ENCODE measurements at places on chromosomes 5 and 9.

DNA sequence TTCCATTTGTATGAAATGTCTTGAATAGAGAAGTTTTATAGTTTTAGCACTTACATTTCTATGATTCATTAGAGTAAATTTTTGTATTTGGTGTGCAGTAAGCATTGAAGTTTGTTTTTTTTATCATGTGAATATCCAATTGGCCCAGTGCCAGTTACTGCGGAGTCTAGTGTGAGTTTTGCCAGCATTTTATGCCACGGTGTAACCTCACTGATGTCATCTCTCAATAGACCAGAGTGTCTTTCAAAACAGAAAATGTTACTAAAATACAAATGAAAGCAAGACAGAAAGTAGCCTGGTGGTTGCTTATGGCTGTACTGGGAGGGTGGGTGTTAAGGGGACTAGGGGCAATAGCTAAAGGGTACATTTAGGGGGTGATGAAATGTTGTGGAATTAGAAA lies 62.8 kb downstream of the IPPK start:
- DNase-seq = no peak

DNA sequence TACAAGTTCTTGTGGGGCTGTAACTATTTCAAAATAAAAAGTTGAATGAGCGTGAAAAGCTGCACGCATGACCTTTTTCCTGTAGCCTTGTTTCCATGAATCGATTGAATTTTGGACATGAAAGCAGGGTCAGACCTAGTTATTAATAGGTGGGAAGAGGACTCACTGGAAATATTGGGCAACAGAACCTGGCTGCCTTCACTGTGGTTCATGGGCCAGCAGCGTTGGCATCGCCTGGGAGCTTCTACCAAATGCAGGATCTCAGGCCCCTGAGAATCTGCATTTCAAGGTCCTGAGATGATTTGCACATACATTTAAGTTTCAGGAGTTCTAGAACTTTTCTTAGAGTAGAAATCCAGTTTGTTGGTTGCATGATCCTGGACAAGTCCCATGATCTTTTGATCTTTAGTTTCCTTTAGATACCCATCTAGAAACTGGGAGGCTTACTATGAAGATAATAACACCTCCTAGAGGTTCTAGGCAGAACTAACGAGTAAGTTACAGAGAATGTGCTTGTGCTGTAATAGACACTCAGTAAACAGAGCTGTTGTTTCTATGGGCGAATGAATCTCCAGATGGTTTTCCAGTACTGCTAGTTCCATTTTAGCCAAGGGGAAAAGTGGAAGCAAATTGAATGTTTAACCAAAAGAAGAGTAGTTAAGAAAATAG lies 12.4 kb downstream of the ANKRD33B start:
- DNase-seq = no peak

DNA sequence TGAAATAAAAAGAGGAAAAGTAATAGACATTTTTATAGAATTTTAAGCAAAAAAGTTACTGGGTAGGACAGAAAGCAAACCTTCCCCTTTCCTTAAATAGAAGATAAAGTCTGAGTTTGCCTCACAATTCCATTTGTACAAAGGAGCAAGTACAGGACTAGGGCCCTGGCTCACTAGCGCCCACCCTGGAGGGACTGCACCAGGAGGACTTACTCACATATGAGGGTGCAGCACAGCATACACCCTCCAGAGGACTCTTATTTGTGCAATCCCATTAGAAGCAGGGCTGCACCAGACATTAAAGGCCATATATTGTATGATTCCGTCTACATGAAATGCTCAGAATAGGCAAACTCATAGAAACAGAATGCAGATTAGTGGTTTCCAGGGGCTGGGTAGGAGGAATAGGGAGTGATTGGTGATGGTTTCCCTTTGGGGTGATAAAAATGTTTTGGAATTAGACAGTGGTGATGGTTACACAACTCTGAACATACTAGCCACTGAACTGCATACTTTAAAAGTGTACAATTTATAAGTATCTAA lies 4.5 kb downstream of the REEP5 start:
- DNase-seq = no peak

DNA sequence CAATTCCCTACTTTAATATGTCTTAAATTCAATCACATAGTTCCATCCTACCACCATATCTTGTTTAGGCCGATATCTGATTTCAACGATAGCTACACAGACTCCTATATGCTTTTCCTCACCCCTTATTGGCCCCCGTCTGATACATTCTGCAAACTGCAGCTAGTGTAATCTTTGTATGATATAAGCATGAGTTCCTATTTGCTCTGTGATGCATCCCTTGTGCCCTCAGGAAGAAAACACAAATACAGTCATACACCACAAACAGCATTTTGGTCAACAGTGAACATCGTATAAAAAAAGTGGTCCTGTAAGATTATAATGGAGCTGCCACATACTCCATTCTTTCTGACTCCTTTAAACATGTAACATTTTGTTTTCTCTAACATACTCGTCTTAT lies 837.8 kb upstream of the CDH6 start:
- no peak for DNase-seq

- DNase-seq = peak; percentile 63
These were observed at the start of gene F2RL1 for GRCh38 chr5:76818844-76819831. TSS of gene F2RL1 (plus strand) at chr5:76819030. CDS start at chr5:76819183, 153 bp downstream.

GRCh38 chr5:143600396-143601075 lies 197.1 kb upstream of the NR3C1 start:
- DNase-seq = no peak

GRCh38 chr5:76547242-76547890 lies 75.8 kb downstream of the F2RL2 start:
- DNase-seq = peak; percentile 18

- peak; percentile 48 for DNase-seq
These were observed 7.0 kb downstream of the SQSTM1 start for GRCh38 chr5:179827680-179828079.

GRCh38 chr9:78103971-78104433 lies 72.4 kb upstream of the GNAQ start:
- DNase-seq = no peak

GRCh38 chr9:27633764-27634163 lies 60.5 kb upstream of the C9orf72 start:
- DNase-seq = no peak

- no peak for DNase-seq
These were observed 150.5 kb downstream of the ARL15 start for GRCh38 chr5:54159893-54160195.

DNA sequence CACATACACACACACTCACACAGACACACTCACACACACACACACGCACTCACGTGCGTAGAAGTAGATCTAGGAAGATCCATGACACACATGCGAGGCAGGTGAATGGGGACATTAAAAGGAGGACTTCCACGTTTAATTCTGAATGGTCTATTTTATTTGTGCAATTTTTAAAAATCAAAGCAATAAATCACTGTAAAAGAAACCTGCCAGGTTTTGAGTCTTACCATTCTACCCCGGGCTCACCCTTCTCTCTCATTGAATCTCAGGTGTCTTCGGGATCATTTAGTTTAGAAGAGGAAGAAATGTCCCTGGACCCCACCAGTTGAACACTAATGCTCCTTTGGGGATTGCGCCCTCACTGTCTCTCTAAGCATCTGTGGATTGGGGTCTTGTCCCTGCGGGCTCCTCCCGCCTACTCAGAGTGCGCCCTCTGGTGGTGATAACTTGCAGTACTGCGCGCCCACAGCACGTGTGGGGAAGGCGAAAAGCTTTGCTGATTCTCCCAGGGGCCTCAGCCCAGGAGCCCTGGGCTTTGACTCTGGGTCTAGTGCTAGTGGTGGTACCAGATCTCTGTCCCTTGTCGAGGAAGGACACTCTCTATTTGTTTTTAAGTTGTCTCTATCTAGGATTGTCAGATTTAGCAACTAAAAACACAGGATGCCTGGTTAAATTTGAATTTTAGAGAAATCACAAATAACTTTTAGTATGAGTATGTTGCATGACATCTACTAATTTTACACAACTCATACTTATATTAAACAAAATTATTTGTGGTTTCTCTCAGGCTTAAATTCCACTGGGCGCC lies 34.8 kb downstream of the BOD1 start:
- peak; percentile 26 for DNase-seq

DNA sequence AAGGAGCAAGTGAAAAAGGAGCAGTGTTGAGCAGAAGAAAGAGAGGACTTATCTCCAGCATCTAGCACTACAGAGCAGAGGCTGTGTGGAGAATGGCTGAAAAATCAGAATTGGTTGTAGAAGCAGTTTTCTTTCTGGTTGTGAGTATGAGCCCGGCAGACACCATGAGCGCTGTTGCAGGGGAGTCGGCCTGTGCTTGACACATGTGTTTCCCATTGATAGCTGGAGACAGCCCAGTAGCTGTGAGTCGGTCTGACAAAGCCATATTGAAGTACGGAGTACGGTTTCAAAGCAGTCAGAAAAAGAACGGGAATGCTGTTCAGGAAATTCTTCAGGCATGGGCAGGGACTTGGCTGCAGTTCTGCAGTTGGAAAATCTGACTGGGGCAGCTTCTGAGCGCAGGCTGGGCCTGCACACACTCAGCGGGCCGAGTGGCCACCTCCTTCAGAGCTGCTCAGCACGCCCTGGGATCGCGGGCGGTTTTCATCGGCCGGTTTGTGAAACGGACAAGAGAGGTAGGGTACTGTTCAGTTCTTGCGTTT lies at the start of gene SGCD:
Gene SGCD (plus strand): TSS at position 447 of the 542 bp plus-strand sequence.
- DNase-seq = no peak

DNA sequence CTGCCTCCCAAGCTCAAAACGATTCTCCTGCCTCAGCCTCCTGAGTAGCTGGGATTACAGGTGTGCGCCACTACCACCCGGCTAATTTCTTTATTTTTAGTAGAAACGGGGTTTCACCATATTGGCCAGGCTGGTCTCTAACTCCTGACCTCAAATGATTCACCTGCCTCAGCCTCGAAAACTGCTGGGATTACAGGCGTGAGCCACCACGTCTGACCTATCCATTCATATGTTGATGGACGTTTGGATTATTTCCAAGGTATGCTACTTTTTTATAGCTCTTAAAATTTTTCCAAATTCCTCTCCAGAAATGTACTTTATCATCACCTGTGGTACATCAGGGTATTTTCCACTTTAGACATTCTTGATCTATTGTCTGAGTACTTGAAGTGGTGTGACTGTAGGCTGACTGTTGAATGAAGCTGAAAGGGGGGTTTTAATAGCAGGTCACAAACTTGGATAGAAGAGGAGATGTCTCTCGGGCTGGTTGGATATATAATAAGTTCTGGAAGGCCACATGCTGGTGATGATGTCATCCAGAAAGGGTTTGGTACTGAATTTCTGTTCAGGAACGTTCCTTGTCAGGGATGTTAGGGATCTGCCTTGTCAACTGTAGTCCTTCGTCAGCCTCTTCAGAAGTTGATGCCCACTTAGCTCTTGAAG lies 7.4 kb downstream of the CTNNA1 start:
- no peak for DNase-seq

DNA sequence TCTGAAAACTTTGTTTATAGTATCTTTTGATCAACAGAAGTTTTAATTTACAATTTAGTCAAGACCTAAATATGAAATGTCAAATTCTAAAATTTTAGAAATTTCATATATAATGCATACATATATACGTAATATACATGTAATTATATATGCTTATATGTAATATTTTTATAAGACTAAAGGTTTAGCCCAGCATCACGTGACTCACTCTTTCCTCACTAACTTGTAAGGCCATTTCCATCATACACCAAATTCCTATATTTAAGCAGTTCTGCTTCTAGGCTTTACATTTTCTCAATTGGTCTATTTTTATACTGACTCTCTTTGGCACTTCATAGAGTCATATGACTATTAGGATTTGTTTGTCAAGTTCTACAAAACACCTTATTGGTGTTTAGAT lies 56.4 kb downstream of the CFAP95 start:
- no peak for DNase-seq

GRCh38 chr5:149445739-149446369 lies 66.8 kb upstream of the IL17B start:
- DNase-seq = no peak

- DNase-seq = no peak
These were observed 238.6 kb downstream of the ENC1 start for GRCh38 chr5:74401946-74402320.

GRCh38 chr9:82981552-82981951 lies 81.4 kb downstream of the RASEF start:
- no peak for DNase-seq

GRCh38 chr5:12072441-12072840 lies 168.2 kb upstream of the CTNND2 start:
- DNase-seq = no peak

DNA sequence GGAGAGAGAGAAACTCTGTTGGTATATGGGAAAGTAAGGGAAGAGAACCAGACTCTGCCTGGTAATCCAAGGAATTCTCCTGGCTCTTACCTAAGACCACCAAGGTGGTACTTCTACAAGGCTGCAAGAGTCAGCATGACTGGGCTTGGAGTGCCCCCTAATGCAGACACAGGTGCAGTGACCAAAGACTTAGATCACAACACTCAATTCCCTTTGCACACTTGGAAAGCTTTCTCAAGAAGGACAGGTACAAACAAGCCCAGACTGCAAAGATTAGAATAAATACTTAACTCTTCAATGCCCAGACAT lies 25.2 kb downstream of the UGT3A2 start:
- no peak for DNase-seq

- DNase-seq = no peak
These were observed 76.1 kb downstream of the SHB start for GRCh38 chr9:37992924-37993349.

GRCh38 chr9:93329629-93330280 lies 121.7 kb upstream of the FAM120A start:
- no peak for DNase-seq

DNA sequence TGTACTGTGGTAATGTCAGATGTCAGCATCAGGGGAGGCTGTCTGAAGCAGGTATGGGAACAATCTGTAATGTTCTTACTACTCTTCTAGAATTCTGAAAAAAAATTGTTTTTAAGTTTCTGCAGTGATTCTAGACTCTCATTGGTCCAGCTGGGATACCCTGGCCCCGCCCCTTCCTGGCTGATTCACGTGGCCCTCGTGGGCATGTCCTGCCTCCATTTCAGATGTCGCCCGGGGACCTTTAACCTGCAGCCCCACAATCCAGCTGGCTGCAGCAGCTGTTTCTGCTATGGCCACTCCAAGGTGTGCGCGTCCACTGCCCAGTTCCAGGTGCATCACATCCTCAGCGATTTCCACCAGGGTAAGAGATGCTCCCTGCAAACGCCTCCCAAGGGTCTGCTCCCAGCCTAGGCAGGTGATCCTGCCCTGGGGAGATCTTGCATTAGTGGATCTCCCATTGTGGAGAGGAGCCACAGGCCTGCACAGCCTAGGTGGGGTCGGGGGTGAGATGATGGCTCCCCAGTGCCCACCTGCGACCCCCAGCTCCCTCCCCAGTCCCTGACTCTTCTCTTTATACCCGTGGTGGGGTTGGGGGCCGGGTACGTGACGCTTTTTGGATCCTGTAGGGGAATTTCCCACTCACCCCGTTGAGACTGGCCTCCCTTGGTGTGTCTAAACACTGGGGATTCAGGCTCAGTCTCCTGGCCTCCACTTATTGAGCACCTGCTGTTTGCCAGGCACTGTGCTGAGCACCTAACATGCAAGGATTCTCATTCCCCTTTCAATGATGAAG lies 36.5 kb downstream of the LAMC3 start:
- no peak for DNase-seq

DNA sequence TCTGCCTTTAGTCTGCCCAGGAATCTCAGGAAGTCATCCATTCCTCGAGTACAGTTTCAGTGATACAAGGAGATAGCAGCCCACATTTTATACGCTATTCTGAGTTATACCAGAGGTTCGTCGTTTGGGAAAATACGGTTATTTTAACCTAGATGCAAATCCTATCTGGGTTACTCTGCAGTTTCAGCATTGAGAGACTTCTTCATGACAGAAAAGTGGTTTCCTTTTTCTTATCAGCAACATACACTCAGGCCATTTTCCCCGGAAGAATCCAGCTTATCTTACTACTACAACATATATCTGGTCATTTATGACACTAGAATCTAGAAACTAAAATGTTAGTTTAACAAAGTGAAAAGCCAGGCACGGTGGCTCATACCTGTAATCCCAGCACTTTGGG lies 83.4 kb upstream of the IQGAP2 start:
- no peak for DNase-seq
